ENCODE measurements at places on chromosomes 2 and 18.
A peak's percentile ranks its signal among the peaks of the same experiment; 100 is the strongest.

GRCh38 chr2:85390941-85391669 lies 19.1 kb downstream of the CAPG start:
- peak; percentile 61 for DNase-seq

DNA sequence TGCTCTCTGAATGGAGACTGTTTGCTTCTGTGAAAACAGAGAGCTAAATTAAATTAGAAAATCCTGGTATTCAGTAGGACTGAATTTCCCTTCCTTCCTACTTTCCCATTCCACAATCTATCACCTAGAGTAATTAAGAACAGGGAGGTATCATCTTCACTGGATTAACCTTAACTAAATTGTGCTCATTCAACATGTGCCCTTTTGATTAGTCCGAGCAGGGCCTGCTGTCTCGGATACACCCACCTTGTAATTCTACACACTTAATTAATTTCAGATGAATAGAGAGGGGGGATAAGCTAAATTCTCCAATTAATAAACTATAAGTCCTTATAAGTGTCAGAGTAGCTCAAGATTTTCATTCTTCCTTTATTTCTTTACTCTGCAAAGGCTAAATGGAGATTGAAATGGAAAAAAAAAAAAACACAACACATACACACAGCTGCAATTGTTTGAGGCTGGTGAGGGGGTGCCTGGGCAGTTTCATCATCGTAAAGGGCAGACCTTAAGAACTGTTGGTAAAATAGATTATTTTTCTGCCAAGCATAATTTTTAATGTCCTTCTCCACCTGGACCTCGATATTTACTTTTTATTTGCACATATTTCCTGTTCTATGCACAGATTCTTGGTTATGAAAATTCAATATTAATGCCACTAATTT lies 157.1 kb upstream of the SIX2 start:
- no peak for DNase-seq

- no peak for DNase-seq
Measured at GRCh38 chr2:72211350-72211749, 63.7 kb upstream of the CYP26B1 start.

DNA sequence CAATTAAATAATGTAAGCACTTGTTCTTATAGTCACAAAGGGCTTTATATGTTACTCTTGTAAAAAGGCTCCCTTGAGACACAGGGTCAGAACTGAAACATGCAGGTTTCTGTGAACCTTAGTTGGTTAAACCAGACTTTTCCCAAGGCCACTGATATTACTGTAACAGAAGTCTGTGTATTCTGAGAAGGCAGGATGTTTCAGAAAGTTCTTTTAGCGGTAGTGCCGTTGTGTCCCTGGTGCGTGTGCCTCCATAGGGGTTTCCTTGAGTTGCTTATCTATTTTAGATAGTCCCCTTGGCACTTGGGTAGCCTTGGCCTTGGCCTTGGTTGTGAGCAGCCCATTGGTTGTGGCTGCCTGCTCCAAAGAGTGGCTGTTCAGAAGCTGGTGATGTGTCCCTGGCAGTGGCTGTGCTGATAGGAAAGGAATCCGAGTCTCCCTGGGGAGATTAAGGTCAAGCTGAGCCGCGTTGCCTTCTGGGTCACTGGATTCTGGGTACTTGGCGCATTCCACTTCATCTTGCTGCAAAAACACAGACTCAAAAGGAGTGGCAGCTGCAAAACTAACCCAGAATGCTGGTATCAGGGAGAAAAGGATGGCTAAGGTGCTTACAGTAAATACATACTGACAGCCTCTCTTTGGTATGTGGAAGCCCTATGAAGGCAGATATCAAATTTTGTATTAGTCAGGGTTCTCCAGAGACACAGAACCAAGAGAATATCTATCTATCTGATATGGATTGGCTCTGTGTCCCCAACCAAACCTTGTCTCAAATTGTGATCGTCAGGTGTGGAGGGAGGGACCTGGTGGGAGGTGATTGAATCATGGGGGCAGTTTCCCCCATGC lies 69.7 kb downstream of the FHOD3 start:
- DNase-seq = no peak

DNA sequence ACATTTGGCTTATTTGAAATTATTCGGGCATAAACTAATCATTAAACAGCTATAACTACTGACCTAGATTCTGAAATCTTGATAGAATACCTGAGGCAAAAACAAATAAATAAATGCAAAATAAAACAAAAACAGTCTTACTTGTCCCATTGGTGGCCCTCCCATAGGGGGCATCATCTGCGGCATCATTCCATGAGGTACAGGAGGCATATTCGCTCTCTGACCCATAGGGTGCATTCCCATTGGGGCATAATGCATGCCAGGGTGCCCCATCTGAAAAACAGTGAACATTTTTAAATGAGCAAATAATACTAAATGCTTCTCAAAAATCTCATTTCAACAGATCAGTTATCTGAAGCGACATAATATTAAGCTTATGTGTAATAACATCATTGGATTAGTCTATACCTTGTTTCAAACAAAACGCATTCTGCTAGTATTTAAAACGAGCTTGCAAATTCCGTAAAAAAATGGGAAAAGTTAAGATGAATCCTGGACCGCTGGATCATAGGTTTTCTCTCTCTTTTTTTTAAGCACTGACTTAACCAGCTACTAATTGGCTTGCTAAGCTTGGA lies 1.3 kb downstream of the PRPF40A start:
- DNase-seq = peak; percentile 27

- DNase-seq = no peak
Measured at GRCh38 chr2:113976277-113976928, 86.5 kb downstream of the ACTR3 start.

GRCh38 chr2:143468341-143468888 lies 339.2 kb downstream of the ARHGAP15 start:
- DNase-seq = no peak

- no peak for DNase-seq
Measured at GRCh38 chr2:159840616-159841015, 42.6 kb upstream of the CD302 start.

DNA sequence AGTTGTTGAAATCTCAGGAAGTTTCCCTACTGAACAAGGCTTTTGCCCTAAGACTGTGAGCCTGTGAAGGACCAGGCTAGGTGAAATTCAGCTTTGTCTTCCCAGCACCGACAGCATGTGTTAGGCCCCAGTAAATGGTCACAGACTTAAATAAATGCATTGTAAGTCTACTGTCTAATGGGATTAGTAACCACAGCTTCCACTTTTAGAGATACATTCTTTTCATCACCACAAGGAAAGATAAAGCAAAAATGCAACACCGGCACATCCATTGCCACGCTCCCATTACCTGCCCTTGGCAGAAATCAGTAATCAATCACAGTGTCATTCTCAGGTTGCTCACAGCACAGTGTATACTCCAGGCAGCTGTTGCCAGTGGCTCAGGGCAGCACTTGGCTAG lies 59.3 kb downstream of the CRACDL start:
- no peak for DNase-seq

- no peak for DNase-seq
Measured at GRCh38 chr2:169512525-169512924, 3.0 kb downstream of the KLHL41 start.

GRCh38 chr2:173299764-173300163 lies 54.9 kb upstream of the CDCA7 start:
- no peak for DNase-seq

DNA sequence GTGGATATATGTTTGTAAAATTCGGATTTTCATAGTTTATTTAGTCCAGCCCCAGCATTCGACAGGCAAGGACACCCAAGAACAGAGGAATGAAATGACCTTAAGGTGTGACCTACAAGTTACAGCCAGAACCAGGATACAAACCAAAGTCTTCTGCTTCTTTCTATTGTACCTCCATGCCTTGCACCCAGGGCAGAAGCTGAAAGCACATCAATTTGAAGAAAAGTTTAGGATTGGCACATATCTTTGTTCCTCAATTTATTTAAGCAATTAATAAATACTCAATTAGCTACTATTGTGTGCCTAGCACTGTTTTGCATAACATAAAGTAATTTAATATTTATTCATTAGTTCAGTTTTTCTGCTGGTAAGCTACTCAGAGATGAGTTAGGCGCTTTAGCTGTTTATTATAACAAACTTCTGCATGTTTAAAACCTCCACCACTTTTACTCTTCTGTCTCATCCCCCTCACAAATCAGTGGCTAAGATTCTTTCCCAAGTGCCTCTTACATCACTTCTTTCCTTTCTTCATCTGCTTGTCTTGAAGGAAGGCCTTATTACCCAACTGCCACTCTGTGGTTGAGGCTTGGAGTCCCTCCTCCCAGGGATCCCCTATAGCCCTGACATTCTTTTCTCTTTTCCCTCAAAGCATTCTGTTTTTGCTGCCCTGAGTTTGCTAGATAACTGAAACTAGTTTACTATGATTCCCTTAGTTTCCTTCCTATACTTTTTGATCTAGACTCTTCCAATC lies 37.1 kb upstream of the DARS1 start:
- DNase-seq = no peak

DNA sequence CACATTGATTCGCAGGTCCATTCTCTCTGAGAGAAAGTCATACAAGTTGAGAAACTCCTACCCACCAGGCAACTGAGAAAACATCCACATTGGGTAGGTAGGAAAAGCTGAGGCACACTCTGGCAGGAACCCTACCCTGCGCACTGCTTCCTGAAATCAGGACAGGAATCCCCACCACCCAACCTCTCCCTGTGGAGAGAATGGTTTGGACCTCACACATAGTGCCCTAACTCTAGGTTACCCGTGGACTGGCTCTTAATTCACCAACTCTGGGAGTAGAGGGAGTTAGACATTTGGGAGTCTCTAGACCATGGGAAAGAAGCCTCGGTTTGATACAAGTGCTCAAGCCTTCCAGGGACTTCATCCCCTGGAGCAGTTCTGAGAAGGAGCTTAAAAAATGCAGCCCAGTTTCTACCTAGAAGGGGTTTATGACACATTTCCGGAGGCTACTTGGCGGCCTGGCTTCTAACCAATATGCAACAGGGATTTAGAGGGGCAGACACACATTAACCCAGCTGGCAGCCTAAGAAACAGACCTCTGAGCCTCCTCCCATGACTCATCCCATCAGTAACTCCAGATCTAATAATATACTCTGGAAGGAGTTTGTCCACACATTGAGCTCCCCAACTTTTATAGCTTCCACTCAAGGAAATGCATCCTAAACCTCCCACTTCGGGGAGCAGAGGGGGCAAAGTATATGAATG lies 136.7 kb downstream of the EML6 start:
- DNase-seq = no peak

GRCh38 chr2:126677176-126677538 lies 21.2 kb downstream of the GYPC start:
- DNase-seq = no peak

All from activated T-cell treated with anti-CD3 and anti-CD28 coated beads for 48 hours (primary cell).